ENCODE measurements at places on chromosomes 12 and 14. TPM values are rescaled to one million over a fixed set of nuclear protein-coding genes. Genes with fewer than 3 reads are reported as not detected.
A peak's percentile ranks its signal among the peaks of the same experiment; 100 is the strongest.

- no peak overlapping the region for H3K27ac ChIP-seq
- DNase-seq, result no peak
- H3K27me3 ChIP-seq, result peaks cover 1% of the 10 kb centered on the region
- no peaks in the 10 kb centered on the region for H3K4me1 ChIP-seq
These were observed 38.0 kb downstream of the RIMBP2 start for GRCh38 chr12:130677957-130678558.

GRCh38 chr14:90398315-90398839 is 1.5 kb downstream of the CALM1 start:
- peak overlapping the region; percentile 99 for H3K4me3 ChIP-seq
- peaks cover 41% of the 10 kb centered on the region for H3K36me3 ChIP-seq
- peak; percentile 80 for DNase-seq
- peaks cover 39% of the 10 kb centered on the region for H3K27me3 ChIP-seq

DNA sequence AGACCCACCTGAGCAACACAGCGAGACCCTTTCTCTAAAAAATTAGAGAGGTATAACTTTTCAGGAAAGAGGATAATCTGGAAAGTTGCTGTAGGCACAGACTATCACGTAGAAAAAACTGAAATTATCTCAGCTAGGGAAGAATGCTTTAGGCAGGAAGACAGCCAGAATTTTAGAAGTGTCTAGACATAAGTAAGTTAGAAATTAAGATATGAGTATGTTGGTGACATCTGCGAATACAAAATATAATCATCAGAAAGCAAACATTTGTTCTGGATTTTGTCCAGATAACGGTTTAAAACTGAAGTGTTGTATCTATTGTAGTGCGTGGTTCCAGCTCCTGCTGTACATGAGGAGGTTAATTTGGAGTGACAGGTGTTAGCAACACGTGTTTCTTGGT is 123.2 kb downstream of the FBXL14 start:
- H3K27me3 ChIP-seq, result peaks cover 2% of the 10 kb centered on the region
- no peak for DNase-seq
- no peaks in the 10 kb centered on the region for H3K36me3 ChIP-seq
- peaks cover 3% of the 10 kb centered on the region for H3K4me1 ChIP-seq
- no peak overlapping the region for H3K27ac ChIP-seq

DNA sequence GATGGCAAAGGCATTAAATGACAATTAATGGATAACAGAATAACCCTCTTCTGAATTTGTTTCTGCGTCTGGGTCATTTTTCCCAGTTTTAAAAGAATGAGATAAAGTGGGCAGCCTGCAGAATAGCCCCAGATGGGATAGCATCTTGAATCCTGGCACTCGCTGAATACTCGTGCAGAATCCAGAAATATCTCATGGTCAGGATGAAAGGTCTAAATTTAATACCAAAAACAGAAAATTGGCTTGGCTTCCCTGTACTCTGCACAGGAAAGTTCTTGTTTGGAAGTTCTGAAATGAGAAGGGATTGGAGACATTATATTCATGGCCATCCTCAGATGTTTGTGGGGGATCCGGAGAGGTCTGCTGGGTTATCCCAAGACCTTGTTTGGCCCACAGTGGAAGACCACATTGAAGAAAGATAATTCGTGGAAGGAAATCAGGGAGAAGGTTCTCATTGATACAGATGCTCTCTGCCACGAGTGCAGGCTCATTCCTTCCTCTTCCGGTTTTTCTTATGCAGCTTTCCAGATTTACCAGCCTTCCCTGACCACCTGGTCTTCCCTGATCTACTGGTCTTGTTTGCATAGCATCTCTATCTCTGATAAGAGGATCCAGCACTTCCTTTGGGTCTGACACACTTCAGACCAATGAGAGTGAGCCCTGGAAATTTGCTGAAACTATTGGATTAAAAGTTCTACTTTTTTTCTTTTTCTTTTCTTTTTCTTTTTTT is 6.0 kb upstream of the IFT81 start:
- DNase-seq, result no peak
- no peaks in the 10 kb centered on the region for H3K4me1 ChIP-seq
- H3K4me3 ChIP-seq, result no peak overlapping the region

GRCh38 chr12:132471011-132471857 is 18.7 kb upstream of the FBRSL1 start:
- peak overlapping the region; percentile 67 for H3K27ac ChIP-seq
- H3K4me3 ChIP-seq, result peak overlapping the region; percentile 57
- H3K4me1 ChIP-seq, result peaks cover 43% of the 10 kb centered on the region
- peaks cover 24% of the 10 kb centered on the region for H3K27me3 ChIP-seq
- H3K36me3 ChIP-seq, result no peaks in the 10 kb centered on the region

DNA sequence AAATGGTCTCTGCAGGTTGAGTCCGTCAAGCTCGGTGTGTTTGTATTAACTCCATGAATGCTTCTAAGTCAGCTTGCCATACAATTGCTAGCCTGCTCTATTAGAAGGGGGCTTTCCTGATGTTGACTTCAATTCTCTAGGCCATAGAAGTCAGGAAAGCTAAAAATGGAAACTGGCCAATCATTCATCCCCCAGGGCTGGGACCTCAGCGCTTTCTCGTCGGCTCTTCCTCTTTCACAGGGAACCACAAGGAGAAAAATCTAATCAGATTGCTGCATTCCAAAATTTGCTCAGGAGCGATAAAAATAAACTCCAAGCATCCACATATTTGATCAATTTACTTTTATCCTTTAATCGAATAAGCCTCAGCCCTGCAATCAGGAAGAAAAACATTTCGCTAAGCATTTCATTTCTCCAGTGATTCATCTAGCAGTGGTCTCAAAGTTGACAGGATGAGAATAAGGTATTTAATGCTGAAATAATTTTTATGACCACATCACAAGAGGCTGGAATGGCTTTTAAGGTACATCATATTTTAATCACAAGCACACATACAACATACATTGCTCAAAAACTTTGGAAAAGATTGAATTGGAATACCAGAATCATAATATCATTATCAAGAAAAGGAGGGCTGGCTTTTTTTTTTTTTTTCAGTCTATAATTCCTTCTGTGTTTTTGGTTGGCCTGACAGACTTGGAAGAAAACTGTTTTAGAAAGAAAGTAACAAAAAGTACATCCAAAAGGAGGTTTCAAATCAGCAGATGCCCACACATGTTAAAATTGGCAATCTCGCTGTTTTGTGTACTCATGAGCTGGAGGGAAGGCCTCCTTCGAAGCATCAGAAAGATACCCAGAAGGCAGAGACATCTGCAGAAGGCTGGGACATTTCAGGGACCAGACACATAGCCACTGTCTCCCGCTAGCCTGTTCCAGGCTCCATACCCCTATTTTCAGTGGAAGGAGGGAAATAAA is 316.3 kb downstream of the NUAK1 start:
- no peak overlapping the region for H3K27ac ChIP-seq
- H3K27me3 ChIP-seq, result peaks cover 2% of the 10 kb centered on the region
- no peak overlapping the region for H3K4me3 ChIP-seq
- no peaks in the 10 kb centered on the region for H3K4me1 ChIP-seq
- no peaks in the 10 kb centered on the region for H3K36me3 ChIP-seq

- H3K27me3 ChIP-seq, result peaks cover 2% of the 10 kb centered on the region
- H3K36me3 ChIP-seq, result no peaks in the 10 kb centered on the region
- no peak overlapping the region for H3K27ac ChIP-seq
- peak; percentile 52 for DNase-seq
These were observed 26.3 kb downstream of the CMA1 start for GRCh38 chr14:24481622-24482324.

DNA sequence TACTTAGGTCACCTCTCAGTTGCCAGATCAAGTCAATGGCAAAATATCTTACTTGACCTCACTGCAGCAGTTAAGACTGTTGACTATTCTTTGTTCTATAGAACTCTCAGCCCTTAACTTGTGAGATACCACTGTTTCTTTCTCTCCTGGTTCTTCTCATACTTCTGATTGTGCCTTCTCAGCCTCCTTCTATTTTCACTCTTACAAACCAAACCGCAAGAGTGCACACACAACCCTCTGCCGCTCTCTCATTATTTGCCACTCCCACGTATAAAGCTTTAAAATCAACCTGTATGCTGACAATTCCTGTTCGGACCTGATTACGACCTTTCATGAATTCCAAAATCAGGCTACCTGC is 4.5 kb downstream of the E2F7 start:
- H3K4me3 ChIP-seq, result no peak overlapping the region
- H3K4me1 ChIP-seq, result peaks cover 18% of the 10 kb centered on the region
- no peaks in the 10 kb centered on the region for H3K36me3 ChIP-seq
- H3K27me3 ChIP-seq, result peaks cover 2% of the 10 kb centered on the region
- no peak for DNase-seq

- H3K36me3 ChIP-seq, result peaks cover 49% of the 10 kb centered on the region
- H3K27me3 ChIP-seq, result peaks cover 3% of the 10 kb centered on the region
- peaks cover 6% of the 10 kb centered on the region for H3K4me1 ChIP-seq
These were observed 26.4 kb downstream of the TM7SF3 start for GRCh38 chr12:26987634-26988424.

GRCh38 chr14:77224212-77224611 is 42.6 kb downstream of the TMEM63C start:
- H3K27ac ChIP-seq, result no peak overlapping the region
- H3K4me1 ChIP-seq, result peaks cover 9% of the 10 kb centered on the region
- no peaks in the 10 kb centered on the region for H3K36me3 ChIP-seq
- no peak overlapping the region for H3K4me3 ChIP-seq

Gene EID3
- polyA plus RNA-seq, result 5.4 TPM
